Breast epithelium (tissue), 4 donors: ENCODE measurements at places on chromosomes 4 and X. TPM values are rescaled to one million over a fixed set of nuclear protein-coding genes. Genes with fewer than 3 reads are reported as not detected.

Gene SLC4A4
- 6.7 TPM for total RNA-seq

- no peak overlapping the region for H3K27ac ChIP-seq
- H3K36me3 ChIP-seq: no peaks in the 10 kb centered on the region
- H3K4me1 ChIP-seq: no peaks in the 10 kb centered on the region
- no peak overlapping the region for H3K4me3 ChIP-seq
Measured at GRCh38 chr4:185309770-185310169, 86.0 kb downstream of the LRP2BP start.

- no peak overlapping the region for H3K4me3 ChIP-seq
- no peaks in the 10 kb centered on the region for H3K4me1 ChIP-seq
- no peaks in the 10 kb centered on the region for H3K27me3 ChIP-seq
Measured at GRCh38 chr4:24768604-24769003, 26.8 kb upstream of the SOD3 start.

DNA sequence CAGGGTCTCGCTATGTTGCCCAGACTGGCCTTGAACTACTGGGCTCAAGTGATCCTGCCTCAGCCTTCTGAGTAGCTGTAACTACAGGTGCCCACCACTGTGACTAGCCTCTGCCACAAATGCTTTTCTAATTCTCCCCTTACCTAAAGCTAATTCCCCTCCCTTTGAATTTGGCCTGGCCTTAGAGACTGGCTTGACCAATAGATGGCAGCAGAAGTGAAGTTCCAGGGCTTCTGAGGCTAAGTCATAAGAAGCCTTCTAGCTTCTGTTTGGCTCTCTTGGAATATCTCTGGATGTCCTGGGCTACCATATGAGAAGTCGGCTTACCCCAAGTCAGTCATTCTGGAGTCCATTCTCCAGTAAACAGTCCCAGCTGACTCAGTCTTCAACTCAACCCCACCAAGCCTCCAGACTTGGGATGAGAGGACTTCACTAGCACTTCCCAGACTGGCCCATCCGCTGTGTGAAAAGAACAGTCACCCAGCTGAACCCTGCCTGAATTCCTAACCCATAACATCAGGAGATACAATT, 61.0 kb downstream of the HPRT1 start:
- no peak for DNase-seq
- H3K4me3 ChIP-seq: no peak overlapping the region
- H3K27ac ChIP-seq: no peak overlapping the region
- no peaks in the 10 kb centered on the region for H3K36me3 ChIP-seq
- no peaks in the 10 kb centered on the region for H3K4me1 ChIP-seq

Gene BEX2
- total RNA-seq: 29.4 TPM

Gene RTL3
- not detected for total RNA-seq

- no peak overlapping the region for H3K27ac ChIP-seq
- no peaks in the 10 kb centered on the region for H3K27me3 ChIP-seq
- no peak for DNase-seq
- no peaks in the 10 kb centered on the region for H3K4me1 ChIP-seq
- peaks cover 11% of the 10 kb centered on the region for H3K36me3 ChIP-seq
- no peak overlapping the region for H3K4me3 ChIP-seq
Measured at GRCh38 chr4:39308611-39309010, 57.6 kb downstream of the RFC1 start.

DNA sequence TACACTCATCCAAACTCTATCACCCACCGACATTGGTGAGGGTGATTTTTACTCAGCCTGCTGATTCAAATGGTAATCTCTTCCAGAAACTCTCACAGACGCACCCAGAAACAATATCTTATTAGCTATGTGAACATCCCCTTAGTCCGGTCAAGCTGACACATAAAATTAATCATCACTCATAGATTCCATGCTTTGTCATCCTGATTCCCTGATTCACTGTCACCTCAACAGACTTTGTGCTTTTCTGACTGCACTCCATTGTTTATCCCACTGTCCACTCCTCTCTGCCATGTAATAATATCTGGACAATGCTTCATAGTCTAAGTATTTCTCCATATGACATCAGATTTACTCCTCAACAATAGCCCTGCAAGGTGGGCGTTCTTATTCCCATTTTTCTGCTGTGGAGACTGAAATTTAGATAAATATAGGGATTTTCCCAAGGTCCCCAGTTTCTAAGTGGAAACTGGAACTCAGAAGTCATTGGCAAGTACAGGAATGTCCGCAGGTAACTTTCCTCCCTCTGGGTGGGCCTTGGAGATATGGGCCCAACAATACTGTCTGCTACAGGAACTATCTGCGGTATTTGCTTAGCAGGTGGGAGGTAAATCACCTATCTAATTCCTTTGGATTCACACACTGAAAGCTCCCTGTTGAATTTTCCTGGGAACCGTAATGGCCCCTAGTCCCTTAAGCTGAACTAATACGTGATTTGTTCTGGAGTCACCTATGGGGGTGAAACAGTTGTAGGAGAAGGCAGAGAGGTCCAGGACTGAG, 228.6 kb upstream of the BCOR start:
- H3K4me1 ChIP-seq: no peaks in the 10 kb centered on the region
- H3K27ac ChIP-seq: no peak overlapping the region
- H3K36me3 ChIP-seq: no peaks in the 10 kb centered on the region

DNA sequence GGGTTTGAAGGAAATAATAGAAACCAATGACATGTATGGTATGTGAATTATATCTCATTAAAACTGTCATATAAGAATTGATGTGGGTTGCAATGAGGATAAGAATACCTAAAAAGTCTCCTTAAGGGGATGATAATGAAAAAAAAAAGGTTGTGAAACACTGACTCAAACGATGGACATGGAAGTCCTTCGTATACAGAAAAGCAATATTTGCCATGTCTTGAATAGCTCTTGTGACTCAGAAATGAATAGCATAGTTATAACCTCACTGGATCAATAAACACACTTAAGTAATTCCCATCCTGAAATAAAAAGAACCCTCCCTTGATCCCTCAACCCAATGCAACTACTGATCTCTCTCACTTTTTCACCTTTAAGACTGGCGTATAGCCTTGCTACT, 89.7 kb downstream of the OPHN1 start:
- H3K36me3 ChIP-seq: no peaks in the 10 kb centered on the region
- no peak overlapping the region for H3K27ac ChIP-seq
- H3K4me1 ChIP-seq: no peaks in the 10 kb centered on the region
- H3K27me3 ChIP-seq: no peaks in the 10 kb centered on the region

DNA sequence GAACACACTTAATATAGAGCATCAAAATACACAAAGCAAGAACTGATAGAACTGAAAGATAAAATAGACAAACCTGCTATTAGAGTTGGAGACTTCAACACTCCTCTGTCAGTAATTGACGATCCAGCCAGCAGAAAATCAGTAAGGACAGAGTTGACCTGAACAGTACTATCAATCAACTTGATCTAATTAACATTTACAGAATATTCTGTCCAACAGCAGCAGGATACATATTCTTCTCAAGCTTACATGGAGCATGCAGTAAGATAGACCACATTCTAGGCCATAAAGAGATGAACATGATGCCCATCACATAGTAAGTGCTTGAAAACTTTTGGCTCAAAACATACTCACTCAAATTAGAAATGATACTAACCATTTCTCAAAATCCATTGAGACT, 196.7 kb upstream of the KLF3 start:
- DNase-seq: no peak
- H3K27me3 ChIP-seq: no peaks in the 10 kb centered on the region
- no peaks in the 10 kb centered on the region for H3K4me1 ChIP-seq
- H3K4me3 ChIP-seq: no peak overlapping the region
- H3K36me3 ChIP-seq: no peaks in the 10 kb centered on the region

Gene CT83
- not detected for total RNA-seq

DNA sequence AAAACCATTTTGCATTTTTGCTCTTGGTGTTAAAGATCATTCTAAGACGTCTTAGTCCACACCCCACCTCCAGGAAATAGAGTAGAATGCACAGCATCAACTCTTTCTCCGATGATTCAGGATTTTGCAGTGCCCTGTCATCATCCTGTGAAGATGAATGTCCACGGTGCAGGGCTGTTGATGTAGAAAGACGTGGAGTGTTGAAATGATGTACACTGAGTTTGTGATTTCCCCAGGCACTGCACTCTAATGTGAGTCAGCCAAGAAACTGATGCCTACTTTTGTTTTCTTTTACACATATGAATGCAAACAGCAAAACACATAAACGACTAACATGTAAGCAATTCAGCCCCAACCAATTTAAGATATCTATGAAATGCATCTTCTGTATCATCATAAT, 10.5 kb downstream of the LGI2 start:
- DNase-seq: no peak
- H3K27me3 ChIP-seq: no peaks in the 10 kb centered on the region
- H3K4me1 ChIP-seq: no peaks in the 10 kb centered on the region
- no peaks in the 10 kb centered on the region for H3K36me3 ChIP-seq

Gene SLITRK4
- 2.5 TPM for total RNA-seq

- H3K27ac ChIP-seq: no peak overlapping the region
- no peaks in the 10 kb centered on the region for H3K36me3 ChIP-seq
- no peaks in the 10 kb centered on the region for H3K27me3 ChIP-seq
- no peak for DNase-seq
- no peak overlapping the region for H3K4me3 ChIP-seq
Measured at GRCh38 chr4:23422878-23423277, 467.0 kb downstream of the PPARGC1A start.

DNA sequence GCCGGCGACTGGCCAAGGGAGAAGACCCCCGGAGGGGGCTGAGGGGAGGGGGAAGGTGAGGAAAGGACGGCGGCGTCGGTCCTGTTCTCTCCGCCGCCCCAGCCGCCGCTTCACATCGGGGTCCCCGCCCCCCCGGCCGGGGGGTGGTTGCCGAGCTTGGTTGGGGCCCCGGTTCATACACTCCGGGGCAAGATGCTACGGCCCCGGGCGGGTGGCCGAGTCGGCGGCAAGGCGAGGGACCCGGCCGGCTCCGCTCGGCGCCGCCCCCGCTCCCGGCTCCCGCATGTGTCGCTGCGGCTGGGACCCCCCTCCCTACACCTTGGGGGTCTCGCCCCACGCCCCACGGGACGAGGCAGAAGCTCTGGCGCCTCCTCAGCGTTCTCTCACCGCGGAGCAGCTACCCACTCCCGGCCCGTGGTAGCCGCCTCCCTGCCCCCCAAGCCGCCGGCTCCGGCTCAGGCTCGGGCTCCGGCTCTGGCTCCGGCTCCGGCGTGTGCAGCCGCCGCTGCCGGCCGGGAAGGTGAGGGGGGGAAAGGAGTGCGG, 461 bp downstream of the FBXW7 start:
- H3K4me1 ChIP-seq: peaks cover 13% of the 10 kb centered on the region
- no peak for DNase-seq
- no peaks in the 10 kb centered on the region for H3K27me3 ChIP-seq
- H3K4me3 ChIP-seq: peak overlapping the region; percentile 98
- peak overlapping the region; percentile 97 for H3K27ac ChIP-seq

DNA sequence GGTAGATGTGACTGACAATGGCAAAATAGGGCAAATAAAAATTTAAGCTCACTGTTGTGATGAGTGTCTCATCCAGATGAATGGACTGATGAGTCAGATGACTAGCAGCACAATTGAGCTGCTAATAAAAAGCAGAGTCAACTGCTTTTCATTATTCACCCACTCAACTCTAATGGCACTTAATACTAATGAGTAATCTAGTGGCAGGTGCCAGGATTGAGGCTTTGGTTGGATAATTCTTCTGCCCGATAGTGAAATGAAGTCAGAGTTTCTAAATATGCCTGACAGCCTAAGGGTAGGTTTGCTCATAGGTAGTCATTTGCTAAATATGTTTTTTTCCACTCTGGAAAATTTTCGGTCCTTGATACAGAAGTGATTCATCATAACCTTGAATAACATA, 10.4 kb downstream of the OGT start:
- H3K36me3 ChIP-seq: no peaks in the 10 kb centered on the region
- peak overlapping the region; percentile 44 for H3K27ac ChIP-seq
- H3K4me3 ChIP-seq: no peak overlapping the region

GRCh38 chr4:54625391-54625790, 32.4 kb upstream of the KIT start:
- H3K36me3 ChIP-seq: no peaks in the 10 kb centered on the region
- no peak for DNase-seq
- H3K27me3 ChIP-seq: no peaks in the 10 kb centered on the region
- H3K4me3 ChIP-seq: no peak overlapping the region
- H3K4me1 ChIP-seq: no peaks in the 10 kb centered on the region
- peak overlapping the region; percentile 84 for H3K27ac ChIP-seq

- no peak for DNase-seq
- no peaks in the 10 kb centered on the region for H3K36me3 ChIP-seq
- H3K27ac ChIP-seq: no peak overlapping the region
- no peak overlapping the region for H3K4me3 ChIP-seq
- H3K4me1 ChIP-seq: no peaks in the 10 kb centered on the region
Measured at GRCh38 chr4:15303052-15303641, 124.7 kb upstream of the C1QTNF7 start.

GRCh38 chr4:26080870-26081628, 167.0 kb downstream of the SMIM20 start:
- no peaks in the 10 kb centered on the region for H3K27me3 ChIP-seq
- no peaks in the 10 kb centered on the region for H3K36me3 ChIP-seq
- no peak for DNase-seq
- no peak overlapping the region for H3K4me3 ChIP-seq

GRCh38 chrX:72060921-72061490, 70.7 kb downstream of the RTL5 start:
- H3K27me3 ChIP-seq: peaks cover 70% of the 10 kb centered on the region
- H3K4me3 ChIP-seq: no peak overlapping the region
- H3K4me1 ChIP-seq: no peaks in the 10 kb centered on the region
- H3K36me3 ChIP-seq: no peaks in the 10 kb centered on the region

- DNase-seq: no peak
- H3K4me1 ChIP-seq: no peaks in the 10 kb centered on the region
- H3K4me3 ChIP-seq: no peak overlapping the region
- no peak overlapping the region for H3K27ac ChIP-seq
- no peaks in the 10 kb centered on the region for H3K27me3 ChIP-seq
Measured at GRCh38 chrX:22652596-22652995, 347.2 kb upstream of the DDX53 start.

Gene CYTL1
- 1.9 TPM for total RNA-seq

DNA sequence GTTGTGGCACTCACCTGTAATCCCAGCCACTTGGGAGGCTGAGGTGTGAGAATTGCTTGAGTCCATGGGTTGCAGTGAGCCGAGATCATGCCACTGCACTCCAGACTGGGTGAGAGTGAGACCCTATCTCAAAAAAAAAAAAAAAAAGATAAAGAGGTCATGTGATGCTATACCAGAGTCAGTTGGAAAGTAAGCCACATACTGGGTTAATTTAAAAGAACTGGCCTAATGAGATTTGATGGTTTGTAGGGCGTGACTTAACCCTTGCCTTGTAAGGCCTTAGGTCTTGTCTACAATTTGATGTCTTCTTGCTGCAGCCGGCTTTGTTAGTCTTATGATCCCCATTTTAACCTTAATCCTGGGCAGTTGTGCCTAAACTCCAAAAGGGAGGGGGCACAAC, 5.2 kb downstream of the MGST2 start:
- no peaks in the 10 kb centered on the region for H3K4me1 ChIP-seq
- H3K27me3 ChIP-seq: no peaks in the 10 kb centered on the region
- no peak for DNase-seq
- H3K4me3 ChIP-seq: no peak overlapping the region
- H3K36me3 ChIP-seq: no peaks in the 10 kb centered on the region
